ENCODE measurements at places on chromosomes 11 and 22. TPM values are rescaled to one million over a fixed set of nuclear protein-coding genes. Genes with fewer than 3 reads are reported as not detected.
A peak's percentile ranks its signal among the peaks of the same experiment; 100 is the strongest.

GRCh38 chr22:29145321-29146072 lies 60.2 kb upstream of the EMID1 start:
- no peak for DNase-seq

DNA sequence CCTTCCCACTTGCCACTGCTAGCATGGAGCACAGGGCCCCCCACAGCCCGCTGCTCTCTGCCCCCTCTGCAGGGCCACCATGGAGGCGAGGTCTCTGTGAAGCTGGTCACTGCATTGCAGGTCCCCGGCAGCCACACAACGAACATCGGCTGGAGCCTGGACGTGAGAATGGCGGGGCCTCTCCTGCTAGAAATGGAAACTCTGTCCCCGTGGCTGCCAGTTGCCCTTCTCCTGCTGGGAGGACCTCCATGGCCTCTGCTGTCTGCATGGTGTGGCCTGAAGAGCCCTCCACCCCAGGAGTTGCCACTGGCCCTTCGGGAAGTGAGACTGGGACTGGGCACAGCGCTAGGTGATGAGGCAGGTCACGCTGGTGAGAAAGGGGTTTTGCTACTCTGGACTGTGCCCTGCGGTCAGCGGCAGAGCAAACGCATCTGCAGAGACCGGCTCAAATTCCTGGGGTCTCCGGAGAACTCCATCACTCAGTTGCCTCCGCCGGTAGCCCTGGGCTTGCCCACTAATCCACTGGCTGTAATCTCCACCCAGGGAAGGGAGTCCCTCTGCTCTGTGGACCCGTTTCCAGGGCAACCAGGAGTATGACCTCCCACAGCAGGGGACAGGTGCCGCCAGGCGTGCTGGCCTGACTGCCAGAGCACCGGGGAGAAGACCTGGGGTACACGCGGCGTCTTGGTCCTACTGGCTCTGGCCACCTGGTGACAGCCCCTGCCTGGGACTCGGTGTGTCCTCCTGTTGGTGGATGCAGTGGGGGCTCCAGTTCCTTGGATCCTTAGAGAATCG lies 806.3 kb downstream of the BRD1 start:
- no peak for DNase-seq

DNA sequence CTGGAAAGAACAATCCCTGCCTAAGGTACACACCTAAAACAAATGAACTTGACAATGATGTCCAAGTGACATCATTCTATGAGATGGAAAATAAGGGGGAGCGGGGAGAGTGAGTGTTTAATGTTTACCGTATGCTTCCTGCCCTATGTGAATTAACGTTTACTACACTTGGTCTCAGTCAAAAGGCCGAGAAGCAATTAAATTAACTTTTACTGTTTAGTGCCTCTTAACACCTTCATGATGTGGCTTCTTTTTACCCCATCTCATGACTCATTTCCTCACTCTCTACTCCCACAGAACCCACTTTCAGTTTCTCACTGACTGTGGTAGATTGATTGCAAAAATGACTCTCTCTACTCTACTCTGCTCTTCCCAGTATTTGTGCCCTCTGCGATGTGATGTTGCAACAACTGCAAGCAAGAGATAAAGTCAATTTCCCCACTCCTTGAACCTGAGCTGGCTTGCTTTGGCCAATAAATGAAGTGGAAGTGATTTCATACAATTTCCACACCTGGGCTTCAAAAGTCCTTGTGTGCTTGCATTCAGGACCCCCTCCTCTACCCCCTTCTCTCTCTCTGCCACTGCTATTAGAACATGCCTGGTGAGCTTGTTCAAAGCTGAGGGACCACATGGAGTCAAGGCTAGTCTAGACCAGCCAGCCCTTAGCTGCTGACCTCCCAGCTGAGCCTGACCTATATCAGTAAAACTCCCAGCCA lies 11.6 kb upstream of the ALKBH3 start:
- DNase-seq = peak; percentile 93

- DNase-seq = peak; percentile 1
Measured at GRCh38 chr11:92702805-92703448, 266.5 kb upstream of the MTNR1B start.

DNA sequence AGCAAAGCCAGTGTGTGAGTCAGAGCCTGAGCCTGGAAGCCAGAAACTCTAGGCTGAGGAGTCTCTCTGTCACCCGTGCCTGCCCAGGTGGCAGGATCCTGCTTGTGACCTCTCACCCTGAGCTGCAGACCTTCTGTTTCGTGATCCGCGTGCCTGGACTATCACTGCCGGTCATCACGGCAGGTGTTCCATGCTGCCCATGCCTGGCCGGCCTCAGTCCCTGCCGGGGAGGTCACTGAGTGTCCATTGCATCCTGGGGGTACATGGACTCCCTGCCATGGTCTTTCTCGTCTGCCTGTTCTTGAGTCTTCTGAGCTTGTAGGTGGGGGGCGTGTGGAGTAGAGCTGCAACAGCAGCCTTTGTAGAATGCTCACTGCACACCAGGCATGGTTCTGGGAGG lies 1032.4 kb downstream of the TBC1D22A start:
- DNase-seq = no peak

The KRTAP5-1 gene
- not detected for total RNA-seq

- DNase-seq = no peak
Measured at GRCh38 chr11:35730254-35730653, 67.7 kb downstream of the TRIM44 start.

The ATG13 gene
- total RNA-seq = 66.5 TPM

GRCh38 chr11:20293992-20294391 lies 69.5 kb upstream of the HTATIP2 start:
- no peak for DNase-seq

DNA sequence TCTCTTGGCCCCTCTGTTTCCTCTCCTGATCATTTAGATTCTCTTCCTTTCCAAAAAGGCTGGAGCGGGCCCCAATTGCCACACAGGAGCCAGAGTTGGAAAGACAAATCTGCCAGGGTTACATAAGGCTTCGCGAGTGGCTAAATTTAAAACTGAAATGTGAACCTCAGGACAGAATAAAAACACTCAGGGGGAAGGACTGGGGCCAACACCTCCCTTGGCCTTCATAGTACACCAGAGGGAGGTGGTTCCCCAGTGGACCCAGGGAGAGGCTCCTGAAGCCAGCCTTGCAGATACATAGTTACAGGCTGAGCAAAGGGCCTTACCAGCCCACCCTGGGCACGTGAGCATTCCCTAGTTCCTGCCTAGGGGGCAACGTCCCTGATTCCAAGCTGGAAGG lies 150.1 kb downstream of the MN1 start:
- DNase-seq = no peak

- DNase-seq = no peak
Measured at GRCh38 chr11:37182031-37182430, 584.0 kb upstream of the RAG2 start.

- no peak for DNase-seq
Measured at GRCh38 chr11:12755510-12756453, 81.6 kb downstream of the TEAD1 start.

- DNase-seq = no peak
Measured at GRCh38 chr11:4924239-4924638, at the start of gene OR51G1. TSS of gene OR51G1 (minus strand) at chr11:4924339. CDS start at chr11:4924339, 0 bp downstream.

GRCh38 chr11:134449713-134450112 lies 37.7 kb upstream of the B3GAT1 start:
- DNase-seq = no peak

- DNase-seq = peak; percentile 18
Measured at GRCh38 chr11:125358254-125358840, 137.7 kb downstream of the FEZ1 start.

DNA sequence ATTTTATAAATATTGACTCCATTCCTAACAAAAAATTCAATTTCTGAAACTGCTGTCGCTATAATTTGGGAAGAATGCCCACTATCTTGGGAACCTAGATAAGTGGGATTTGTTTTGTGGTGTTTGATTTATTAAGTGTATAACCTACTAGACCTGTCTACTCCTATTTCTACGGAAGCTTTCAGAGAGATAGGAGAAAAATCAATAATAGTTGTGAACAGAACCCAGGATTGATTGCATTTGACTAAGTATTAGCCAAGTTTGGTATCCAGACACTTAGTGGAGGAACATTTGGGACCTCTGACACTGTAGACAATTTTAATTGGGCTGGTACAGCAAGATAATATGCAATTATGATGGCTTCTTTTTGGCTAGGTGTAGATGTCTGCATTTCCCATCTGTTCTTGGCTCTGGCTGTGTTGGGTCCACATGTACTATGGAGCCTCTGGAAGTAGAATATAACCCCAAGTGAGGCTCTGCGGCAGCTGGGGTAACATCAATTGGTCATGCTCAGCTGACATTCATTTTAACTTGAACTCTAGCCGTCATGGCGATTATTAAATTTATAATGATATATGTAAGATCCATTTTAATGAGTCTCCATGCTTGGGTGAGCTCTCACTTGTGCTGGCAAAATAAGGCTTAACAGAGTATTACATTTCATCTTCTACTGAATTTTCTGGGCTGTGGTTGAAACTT lies 111.5 kb upstream of the E2F8 start:
- DNase-seq = no peak

- DNase-seq = no peak
Measured at GRCh38 chr22:41801147-41801819, 804 bp downstream of the CCDC134 start.

DNA sequence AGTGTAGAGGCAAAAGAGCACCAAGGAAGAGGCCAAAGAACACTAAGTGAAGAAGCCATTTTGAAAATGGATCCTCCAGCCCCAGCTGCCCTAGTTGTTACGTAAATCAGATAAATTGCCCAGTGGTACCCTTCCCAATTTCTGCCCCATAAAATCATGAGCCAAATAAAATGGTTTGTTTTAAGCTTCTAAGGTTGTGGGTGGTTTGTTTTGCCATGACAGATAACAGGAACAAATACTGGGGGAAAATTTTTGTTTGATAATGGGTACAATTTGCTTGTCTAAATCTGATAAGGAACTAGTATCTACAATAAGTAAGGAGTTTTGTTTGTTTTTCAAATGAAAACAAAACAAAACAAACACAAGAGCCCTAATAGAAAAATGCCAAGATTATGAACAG lies 30.6 kb upstream of the HSD17B12 start:
- DNase-seq = no peak

DNA sequence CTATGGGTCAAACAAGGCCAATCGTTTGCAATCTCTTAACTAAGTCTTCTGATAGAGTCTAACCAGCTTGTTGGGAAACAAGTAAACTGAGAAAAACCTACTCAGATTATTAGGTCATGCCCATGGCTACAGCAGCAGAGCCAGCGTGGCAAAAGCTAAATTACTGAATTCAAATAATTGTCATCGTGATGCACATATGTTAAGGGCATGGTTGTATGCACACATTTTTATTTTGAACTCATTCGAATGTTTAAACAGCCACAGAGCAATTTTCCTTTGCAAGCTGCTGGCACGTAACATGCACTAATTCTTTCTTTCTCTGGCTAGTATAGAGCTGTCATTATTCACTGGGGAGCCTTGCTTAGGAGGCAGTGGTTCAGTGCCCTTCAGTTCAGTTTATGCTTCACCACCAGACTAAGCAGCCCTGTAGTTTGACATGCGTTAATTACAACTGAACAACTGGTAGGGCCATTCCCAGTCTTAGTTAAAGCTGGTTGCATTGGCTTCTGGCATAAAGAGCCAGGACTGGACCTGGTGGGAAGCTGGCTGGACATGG lies 396.4 kb downstream of the METTL15 start:
- DNase-seq = no peak

GRCh38 chr11:9015677-9016076 lies 11.9 kb upstream of the NRIP3 start:
- peak; percentile 79 for DNase-seq

DNA sequence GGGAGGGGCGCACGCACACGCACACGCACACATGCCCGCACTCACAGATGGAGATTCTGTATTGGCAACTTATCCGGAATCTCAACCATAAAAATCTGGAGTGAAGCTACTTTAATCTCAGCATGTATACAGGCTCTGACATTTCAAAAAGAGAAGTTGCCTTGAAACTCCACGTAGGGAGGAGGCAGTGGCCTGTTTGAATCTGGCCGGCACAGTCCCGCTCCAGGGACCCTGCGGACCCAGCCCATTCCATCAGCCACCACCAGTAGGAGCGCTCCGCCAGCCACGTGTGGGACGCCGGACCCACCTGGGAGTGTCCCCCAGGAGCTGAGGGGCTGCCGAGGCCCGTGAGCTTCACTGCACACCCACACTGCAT lies 1.9 kb upstream of the SYT8 start:
- DNase-seq = no peak

DNA sequence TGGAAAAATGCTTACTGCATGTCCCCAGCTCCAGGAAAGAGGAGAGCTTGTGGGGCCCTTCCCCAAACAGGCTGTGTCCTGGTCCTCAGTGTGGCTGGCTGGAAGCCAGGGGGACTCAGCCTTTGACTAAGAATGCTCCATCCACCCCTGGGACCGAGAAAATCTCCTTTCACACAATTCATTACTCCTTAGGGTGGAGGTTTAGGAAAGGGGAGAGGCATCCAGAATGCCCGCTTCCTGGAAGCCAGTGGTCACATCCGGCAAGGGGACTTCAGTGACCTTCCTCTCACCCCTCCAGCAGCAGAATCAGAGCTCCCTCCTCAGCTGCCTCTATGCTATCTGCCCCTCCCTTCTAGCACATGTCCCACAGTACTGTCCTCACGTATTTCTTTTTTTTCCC lies 21.9 kb downstream of the ATG16L2 start:
- DNase-seq = no peak

DNA sequence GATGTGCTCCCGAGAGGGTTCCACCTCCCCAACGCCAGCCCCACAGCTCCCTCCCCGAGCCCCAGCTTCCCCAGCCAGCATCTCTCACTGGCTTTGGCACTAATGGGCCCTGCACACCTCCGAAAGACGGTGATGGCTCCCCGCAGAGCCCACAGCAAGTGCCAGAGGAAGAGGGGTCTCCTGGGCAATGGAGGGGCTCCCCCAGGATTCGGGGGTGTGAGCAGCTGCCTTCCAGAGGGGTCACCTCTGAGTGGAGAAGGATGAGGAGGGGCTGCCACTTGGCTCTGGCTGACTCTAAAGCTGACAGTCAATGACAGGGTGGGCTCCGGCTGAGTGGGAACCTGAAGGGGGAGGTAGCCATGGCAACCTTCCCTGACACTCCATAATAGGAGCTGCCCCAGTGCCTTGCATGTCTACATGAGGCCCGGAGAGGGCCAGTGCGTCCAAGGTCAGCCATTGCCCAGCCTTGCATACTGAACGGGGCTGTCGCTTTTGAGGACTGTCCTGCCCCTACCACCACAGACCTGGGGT lies 98.6 kb upstream of the SYT13 start:
- DNase-seq = no peak

The SMC1B gene
- not detected for total RNA-seq

DNA sequence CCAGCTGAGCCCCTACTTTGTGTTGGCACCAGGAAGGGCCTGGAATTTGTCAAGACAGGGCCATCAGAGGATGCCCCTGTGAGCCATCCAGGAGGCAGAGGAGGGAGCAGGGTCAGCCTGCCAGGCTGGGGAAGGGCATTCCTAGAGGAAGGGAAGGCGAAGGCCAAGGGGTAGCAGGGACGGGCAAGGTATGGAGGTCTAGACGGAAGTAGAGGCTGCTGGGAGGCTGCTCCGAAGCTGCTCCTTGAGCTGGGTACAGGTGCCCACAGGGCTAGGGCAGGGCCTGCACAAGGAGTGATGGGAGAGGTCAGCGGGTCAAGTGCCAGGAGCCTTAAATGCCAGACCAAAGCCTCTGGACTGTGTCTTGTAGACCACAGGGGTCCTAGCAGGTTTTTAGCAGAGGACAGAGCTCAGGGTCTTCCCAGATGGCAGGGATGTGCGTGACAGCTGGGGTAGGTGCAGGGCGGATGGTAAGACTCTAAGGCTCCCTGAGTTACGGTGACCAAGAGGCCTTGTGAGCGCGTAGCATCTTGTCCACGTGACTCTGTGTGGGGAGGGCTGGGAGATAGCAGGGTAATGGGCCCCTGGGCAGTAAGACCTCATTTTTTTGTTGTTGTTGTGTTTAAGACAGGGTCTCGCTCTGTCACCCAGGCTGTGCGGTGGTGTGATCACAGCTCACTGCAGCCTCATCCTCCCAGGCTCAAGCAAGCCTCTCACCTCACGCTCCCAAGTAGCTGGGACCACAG lies 31.7 kb upstream of the CSNK1E start:
- DNase-seq = no peak

The GPR83 gene
- not detected for total RNA-seq

All from A172 (cell line).